ENCODE measurements at places on chromosomes 4 and X.

GRCh38 chr4:957231-957580 is 16.2 kb downstream of the DGKQ start:
- no peak for DNase-seq

GRCh38 chr4:89294573-89295269 is 12.9 kb downstream of the GPRIN3 start:
- no peak for DNase-seq

- DNase-seq = no peak
Measured at GRCh38 chr4:79528241-79528706, 120.2 kb upstream of the GK2 start.

- no peak for DNase-seq
Measured at GRCh38 chr4:108644237-108644636, 6.2 kb upstream of the OSTC start.

- peak; percentile 44 for DNase-seq
Measured at GRCh38 chr4:81466841-81467671, 4.7 kb downstream of the RASGEF1B start.

DNA sequence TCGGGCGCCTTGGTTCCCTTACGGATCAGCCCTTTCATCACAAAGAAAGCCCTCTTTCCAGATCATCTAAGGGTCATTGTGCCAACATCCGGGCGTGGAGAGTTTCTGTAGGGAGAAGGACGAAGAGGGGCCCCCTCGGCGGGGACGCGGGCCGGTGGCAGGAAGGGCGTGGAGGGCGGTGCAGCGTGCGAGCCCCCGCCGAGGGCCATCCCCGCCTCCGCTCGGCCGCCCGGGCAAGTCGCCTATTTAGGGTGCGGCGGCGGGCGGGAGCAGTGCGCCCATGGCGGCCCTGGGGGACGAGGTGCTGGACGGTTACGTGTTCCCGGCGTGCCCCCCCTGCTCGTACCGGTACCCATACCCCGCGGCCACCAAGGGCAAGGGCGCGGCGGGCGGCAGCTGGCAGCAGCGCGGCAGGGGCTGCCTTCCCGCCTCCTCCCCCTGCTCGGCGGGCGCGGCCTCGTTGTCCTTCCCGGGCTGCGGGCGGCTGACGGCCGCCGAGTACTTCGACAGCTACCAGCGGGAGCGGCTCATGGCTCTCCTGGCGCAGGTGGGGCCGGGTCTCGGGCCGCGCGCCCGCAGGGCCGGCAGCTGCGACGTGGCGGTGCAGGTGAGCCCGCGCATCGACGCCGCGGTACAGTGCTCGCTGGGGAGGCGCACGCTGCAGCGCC is at the start of gene ZAR1:
ZAR1 (plus strand) TSS at position 241 of the 668 bp plus-strand sequence; CDS start at position 281, 40 bp downstream.
- peak; percentile 11 for DNase-seq

DNA sequence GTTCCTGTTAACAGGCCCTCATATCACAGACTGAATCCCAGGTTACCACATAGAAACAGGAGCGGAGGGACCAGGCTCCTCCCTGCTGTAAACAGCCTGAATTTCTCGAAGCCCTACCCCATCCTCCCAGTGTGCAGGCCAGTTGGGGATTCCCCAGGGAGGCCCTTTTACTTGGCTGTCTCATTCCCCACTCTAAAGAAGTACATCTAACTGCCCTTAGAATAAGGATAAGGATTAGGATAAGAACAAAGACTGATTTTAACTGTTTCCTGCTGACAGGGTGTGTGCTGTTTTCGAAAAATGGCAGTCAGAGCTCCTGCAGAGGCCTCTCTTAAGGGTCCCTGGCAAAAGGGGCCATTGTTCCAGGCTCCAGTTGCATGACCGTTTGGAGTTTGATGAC is 133.7 kb downstream of the PAPSS1 start:
- no peak for DNase-seq

- no peak for DNase-seq
Measured at GRCh38 chr4:27068151-27068867, 207.7 kb downstream of the STIM2 start.

DNA sequence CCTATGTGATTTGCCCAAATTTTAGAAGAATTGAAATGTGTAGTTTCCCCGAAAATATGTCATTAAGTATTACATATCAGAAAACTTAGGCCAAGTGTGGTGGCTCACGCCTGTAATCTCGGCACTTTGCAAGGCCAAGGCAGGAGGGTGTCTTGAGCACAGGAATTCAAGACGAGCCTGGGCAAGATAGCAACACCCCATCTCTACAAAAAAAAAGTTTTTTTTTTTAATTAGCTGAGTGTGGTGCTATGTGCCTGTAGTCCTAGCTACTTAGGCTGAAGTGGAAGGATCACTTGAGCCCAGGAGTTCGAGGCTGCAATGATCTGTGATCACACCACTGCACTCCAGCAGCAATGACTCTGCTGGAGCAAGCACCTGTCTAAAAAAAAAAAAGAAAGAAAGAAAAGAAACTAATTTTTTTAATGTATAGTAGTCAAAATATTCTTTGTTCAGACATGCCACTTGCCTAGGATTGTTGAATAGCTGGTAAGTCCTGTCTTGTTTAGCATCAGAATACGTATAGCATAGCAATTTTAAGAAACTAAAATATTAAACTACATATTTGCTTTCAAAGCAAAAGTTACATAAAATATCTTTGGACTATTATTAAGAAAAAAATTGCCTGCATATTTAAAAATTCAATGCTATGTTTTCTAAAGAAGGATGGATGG is 40.1 kb upstream of the GAB1 start:
- no peak for DNase-seq

- DNase-seq = no peak
Measured at GRCh38 chr4:20127626-20128025, 124.1 kb upstream of the SLIT2 start.

- DNase-seq = no peak
Measured at GRCh38 chr4:142719854-142720541, 126.1 kb downstream of the INPP4B start.

DNA sequence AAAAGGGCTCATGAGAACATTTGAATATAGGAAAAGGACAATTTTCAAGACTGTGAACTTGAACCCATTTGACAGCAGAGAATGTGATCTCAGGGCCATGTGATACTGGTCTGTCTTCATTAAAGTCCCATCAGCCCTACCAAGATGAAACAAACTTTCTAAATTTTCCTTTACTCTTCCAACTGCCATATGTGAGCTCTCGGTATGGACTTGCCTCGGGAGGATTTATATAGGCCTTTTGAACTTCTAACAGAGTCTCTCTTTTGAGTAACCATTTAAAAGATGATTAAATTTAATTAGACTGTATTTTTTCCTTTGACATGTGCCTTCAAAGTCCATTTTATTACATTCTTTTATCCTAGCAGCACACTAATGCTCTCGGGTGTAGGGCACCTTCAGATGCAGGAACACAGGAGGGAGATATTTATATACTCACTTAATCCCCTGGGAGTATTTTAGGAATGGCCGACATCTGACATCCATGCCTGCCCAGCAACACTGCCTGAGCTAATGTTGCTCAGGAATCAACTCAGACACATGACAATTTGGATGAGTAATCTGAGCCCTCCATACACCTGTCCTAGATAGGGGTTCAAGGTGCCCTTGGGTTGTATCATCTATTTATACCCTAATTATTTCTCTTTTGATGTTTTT is 155.0 kb downstream of the SLC7A11 start:
- no peak for DNase-seq

DNA sequence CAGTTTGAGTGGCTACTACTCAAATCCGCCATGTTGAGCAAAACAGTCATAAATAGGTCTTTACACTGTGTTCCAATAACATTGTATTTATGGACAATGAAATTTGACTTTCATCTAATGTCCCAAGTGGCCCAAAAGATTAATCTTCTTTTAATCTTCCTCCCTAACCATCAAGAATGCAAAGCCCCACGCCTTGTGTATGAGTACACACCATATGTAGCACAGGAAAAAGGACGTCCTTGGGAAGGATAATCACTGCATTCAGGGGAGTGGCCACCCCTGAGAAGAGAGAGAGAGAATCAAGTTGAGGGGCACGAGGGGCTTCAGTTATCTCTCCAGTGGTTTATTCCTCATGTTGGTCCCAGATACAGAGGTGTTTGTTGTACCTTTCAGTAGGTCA is 33.1 kb downstream of the RBM47 start:
- DNase-seq = no peak

GRCh38 chr4:6626066-6626465 is 14.4 kb upstream of the MRFAP1 start:
- no peak for DNase-seq

DNA sequence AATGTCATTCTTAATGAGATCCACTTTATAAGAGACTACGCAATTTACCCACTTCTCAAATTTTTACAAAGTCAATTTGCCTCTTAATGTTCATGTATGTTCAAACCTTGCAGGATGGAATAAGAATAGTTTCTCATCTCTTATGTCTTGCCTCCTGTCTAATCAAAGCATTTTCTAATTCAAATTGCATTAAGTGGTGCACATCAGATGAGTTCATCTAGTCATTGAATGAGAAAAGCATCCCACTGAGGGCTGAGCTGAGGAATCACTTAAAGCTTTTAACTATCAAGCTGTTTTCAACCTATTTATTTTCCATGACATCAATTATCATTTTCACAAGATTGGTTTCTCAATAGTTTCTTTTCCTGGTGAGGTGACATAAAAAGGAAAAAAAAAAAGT is 1964.0 kb downstream of the PCDH7 start:
- DNase-seq = no peak

DNA sequence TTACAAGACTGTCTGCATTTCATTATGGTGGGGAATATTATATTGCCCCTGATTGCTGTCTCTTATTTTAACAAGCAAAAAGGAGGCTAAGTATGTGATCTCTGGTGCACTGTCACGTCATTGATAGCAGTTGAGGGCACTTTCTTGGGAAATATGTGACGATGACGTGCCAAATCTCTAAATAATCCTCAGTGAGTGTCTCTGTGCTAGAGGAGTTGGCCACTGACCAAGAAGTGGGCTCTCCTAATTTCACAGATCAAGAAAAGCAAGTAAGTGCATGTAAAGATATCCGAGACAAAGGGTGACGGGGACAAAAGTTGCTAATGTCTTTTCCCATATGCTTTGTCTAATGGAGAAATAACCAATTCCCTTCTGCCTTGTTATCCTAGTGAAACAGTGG is 487.4 kb upstream of the TENM3 start:
- no peak for DNase-seq

GRCh38 chr4:1055721-1056590 is 44.5 kb downstream of the FGFRL1 start:
- no peak for DNase-seq

DNA sequence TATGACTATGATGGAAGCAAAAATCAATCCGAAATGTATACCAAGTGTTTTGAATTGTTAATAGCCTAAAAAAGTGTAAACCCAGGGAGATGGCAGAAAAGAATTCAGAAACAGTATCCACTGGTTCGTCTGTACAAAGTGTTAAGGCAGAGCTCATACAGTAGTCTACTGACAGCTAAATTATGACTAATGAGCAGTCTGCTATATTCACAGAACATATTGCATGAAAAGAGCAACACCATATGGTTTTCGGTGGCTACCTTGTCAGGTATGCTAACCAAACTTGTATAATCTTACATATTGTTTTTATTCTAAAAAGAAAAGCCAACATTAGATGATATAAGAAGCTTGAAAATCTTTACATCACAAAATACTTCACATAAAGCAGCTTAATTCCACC is 18.5 kb downstream of the EPHA5 start:
- no peak for DNase-seq

DNA sequence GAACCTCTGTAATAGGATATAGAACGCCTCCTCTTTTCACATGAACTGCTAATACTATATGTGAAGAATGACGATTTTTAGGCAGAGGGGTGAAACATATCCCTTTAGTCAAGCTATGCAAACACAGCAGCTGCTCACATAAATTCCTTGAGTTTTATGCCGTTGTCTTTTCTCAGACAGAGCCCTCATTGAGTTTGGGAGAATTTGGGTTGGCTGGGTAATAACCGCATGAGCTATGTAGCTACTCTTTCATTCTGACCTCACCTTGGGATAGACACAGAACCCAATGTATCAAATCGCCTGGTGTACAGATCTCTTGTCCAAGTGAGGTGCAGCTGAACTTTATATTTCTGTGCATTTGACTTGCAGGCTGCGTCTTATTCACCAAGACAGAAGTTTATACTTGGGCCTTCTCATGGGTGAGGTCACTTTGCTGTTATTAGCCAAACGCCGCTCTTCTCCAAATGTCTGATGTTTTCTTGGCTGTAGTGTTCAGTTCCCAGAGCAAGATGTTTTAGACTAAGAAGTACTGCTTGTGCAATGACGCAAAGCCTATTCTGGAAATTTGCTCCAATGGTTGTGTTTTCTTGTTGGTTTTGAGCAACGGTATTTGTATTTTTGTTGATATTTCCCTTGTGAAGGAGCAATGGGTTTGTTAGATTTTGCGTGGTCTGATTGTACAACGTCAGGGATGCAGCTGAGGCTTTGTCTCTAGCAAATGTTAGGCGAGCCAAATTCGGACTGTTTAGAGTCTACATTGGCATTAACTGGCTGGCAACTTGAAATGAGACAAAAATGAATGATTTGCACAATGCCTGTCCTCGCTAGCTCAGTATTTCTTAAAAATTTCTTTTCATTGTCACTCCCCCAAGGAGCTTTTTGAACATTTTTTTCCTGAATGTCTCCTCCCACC is 11.2 kb upstream of the SPARCL1 start:
- DNase-seq = no peak

GRCh38 chr4:100816436-100817045 is 298.7 kb upstream of the EMCN start:
- no peak for DNase-seq

GRCh38 chr4:76558396-76559235 is 123.6 kb downstream of the SHROOM3 start:
- DNase-seq = no peak

DNA sequence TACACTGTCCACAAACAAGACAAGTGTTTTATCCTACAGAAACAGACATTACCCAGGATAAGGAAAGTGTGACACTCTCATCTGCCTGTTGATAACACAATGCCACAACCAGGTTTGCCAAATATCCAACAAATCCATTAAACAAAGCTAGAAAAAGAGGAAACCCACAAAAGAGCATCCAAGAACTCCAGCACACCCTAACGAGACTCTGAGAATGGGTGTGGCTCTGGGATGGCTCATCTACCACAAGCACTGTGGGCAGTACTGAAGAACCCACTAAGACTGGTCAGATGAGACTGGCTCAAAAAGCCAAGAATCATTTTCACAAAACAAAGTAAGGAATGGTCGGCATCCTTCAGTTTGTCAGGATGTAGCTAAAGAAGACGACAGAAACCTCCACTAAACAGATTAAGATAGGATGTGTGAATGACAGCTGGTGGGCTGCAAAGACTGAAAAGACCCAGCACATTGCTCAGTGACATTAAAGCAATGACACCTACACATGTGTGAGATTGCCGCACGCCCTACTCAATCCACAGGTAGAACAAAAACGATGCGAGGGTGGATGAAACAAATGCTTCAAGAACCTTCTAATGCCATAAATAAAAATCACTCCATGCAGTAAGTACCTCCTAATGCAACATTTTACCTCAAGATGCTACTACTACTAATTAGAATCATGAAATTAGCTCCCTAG is 14.7 kb downstream of the ATP8A1 start:
- no peak for DNase-seq

- DNase-seq = no peak
Measured at GRCh38 chr4:121838136-121838535, 14.5 kb upstream of the CCNA2 start.

- no peak for DNase-seq
Measured at GRCh38 chr4:156377036-156377710, 423.5 kb upstream of the CTSO start.
